ENCODE measurements at places on chromosomes 2 and 18.

DNA sequence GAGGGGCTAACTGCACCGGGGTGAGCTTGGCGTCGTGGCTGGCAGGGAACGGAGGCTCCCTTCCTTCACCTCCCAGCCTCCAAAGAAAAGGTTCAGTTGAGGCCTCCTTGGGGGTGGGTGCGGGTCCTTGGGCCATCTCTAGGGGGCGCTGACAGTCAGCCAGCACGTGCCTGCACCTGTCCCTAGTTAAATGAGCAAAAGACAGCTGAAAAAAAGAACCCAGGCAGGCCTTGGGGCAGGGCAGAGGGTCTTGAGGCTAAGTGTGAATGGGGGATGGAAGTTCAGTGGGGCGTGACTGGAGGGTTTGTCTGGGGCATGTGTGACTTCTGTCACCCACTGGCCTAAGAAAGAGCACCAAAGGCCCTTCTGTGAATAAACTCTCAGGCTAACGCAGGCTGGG, 56.4 kb downstream of the ZFP36L2 start:
- no peak for DNase-seq

DNA sequence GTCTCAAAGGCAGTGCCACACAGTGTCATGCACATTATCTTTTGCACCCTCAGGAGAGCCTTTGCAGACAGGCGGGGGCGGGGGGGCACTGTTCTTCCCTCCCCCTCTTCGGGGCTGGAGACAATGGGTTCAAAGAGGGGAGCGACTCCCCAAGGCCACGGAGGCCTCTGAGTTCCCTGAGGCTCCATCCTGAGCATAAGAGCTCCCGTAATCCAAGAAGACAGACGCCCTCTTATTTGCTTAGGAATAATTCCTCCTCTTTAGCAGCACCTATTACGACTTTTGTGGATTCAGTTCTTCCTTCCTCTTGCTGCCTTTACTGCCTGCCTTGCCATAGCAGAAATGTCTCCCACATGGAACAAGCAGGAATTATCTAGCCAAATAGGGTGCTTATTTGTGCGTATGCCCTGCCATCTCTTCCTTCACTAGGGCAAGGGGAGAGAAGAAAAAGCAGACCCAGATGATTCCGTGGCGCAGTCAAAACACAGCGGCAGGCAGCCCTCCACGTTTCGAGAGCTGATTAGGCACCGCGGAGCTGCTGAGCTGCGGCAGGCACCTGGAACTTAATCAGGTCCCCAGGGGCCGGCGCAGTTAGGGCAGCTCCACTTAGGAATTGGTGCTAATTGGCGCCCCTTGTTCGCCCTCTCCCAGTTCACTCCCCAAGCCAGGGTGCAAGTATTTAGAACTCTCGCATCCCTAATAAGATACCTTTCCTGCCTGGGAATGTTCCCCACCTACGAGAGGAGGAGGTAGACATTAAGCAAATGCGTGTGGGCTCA, 233.4 kb upstream of the MYT1L start:
- DNase-seq = no peak

DNA sequence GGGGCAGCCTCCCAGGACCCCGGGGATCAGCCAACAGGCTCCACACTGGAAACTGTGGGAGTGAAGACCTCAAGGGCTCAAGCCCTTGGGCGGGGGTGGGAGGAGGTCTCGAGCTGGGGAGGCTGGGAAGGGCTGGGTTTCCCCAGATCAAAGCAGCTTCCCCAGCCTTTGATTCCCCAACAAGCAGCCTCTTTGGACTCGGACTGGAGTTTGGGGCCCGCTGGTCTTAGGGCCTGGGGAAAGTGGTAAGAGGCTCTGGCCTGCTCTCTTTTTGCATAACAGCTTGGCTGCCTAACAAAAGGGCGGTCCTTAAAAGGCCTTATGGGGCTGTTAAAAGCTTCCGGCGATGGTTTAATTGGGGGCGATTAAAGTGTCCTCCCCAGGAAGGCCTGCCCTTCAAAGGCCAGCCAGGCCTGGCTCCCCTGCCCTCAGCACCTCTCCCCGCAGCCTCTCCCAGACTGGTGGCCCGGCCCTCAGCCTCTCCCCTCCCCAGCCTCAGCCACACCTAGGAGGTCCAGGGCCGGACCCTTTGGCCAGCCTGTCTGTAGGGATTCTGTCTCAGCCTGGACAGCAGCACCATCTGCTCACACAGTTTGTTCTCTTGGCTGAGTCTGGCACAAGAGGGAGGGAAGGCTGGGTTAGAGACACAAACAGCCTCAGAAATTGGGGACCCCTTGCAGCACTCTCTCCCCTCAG, 39.6 kb downstream of the ZFP36L2 start:
- DNase-seq = no peak

DNA sequence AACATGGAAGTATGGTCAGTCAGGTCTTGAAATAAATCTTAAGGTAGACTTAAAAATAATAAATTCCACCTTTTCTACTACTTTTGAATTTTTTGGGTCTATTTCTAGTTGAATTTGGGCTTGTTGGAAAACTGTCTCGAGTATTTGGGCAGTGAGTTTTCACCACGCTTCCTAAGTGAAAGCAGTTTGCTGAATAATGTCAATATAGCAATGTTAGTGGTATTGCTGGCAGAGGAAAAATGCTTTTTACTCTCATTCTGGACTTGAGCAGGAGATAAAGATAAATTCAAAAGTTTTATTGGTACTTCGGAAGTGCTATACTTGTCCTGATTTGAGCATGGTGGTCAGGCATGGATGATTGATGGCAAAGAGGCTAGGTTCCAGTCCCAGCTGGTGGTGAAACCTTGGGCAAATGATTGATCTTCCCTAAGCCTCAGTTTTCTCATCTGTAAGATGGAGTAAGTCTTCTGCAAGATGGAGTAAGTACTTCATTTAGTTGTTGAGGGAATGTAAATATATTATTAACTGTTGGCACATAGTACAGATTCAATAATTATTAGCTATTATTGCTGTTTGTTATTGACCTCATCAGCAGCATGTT, 503.5 kb upstream of the ZEB2 start:
- no peak for DNase-seq

GRCh38 chr18:12741351-12741750, 38.5 kb downstream of the PSMG2 start:
- DNase-seq = no peak
